Fibroblast of skin of left quadriceps (primary cell): ENCODE measurements at places on chromosomes 5 and 9.
A peak's percentile ranks its signal among the peaks of the same experiment; 100 is the strongest.

DNA sequence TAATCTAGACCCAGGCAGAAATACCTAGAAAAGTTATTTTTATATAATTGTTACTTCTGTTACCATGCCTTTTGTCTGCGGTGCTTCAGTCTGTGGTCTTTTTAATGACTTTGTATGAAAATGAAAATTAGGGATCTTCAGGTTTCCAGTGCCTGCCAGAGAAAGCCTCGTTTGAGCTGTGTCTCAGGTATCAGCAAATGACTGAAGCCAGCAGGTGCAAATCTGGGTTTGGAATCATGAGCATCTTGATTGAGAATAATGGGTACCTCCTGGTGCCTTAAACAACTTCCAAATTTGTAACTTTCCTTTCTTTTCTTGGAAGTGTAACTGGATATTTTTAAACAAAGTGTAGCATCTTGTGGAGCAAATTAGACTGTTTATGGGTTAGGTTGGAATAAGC, 4.3 kb downstream of the ZBTB34 start:
- no peak for DNase-seq

DNA sequence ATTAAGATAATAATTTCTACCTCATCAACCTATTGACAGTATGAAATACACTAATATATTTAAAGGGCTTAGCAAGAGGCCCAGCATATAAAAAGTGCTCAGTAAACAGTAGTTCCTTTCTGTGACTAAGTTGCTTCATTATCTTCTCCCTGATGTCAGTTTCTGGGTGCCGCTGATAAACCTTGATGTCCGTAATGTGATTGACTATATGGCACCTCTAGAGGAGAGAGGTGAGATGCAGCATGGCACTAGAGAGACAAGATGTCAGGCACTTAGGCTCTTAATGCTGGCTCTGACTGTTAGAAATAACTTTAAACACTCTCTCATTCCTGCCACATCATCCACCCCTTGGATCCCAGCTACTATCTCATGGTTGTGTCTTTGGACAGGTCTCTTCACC, 455.9 kb upstream of the KLF4 start:
- no peak for DNase-seq

DNA sequence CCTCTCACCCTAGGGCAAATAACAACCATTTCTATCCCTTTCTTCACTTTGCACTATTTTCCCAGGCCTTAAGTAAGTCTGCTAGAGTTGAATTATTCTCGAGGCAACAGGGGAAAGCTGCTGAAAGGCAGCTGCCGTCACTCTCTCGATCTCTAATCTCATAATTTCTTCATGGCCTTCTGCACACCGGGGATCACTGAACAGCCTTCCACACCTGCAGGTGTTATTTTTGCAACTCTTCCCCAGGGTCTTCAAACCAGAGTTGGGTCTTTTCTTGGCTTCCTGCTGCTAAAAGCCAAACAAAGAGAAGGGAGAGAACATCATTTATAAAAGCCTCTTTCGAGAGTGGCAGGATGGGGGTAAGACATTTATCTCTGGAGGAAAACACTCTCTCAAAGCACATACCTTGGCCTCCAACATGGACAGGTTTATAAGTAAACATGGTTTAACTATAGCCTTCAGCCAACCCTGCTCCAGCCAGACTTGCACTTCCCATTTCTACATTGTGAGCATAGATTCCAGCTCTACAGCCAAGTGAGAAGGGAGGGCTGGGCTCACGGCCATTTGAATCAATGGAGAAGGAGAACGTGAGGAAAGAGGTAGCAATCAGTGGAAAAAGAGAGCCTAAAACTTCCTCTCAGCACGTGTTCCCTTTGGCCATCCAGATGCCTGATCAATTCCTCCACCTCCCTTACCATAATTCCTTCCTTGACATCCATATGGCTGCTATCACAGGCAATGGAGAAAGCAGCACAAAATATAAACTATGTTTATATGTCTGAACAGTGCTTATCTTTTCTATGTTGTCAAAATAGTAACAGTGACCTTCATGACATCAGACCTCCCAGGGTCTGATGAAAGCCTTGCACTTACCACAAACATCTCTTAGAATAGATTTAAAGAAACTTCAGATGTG, 464.9 kb downstream of the TLE1 start:
- DNase-seq = no peak

DNA sequence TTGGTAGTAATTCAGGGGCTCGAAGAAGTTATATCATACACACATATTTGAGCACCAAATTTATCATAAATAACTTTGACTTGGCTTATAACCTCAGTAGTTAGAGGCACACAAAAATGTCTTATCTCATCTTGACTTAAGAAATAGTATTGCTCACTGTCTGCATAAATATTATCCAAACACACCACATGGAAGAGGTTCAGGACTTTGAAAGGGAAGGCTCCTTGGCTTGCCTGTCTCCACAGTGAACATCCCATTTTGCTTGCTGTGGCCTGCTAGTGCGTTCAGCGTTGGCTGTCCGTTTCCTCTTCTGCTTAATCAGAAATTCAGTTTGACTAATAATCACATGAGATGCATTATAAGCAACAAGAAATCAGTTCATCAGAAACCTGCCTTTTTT, 13.9 kb downstream of the GRXCR2 start:
- no peak for DNase-seq

- DNase-seq = peak; percentile 98
These were observed 41.1 kb downstream of the ACTBL2 start for GRCh38 chr5:57441557-57441956.

GRCh38 chr9:34994260-34994899, 4.8 kb downstream of the DNAJB5 start:
- no peak for DNase-seq

- peak; percentile 92 for DNase-seq
These were observed 96.6 kb downstream of the VCAN start for GRCh38 chr5:83568186-83568585.

DNA sequence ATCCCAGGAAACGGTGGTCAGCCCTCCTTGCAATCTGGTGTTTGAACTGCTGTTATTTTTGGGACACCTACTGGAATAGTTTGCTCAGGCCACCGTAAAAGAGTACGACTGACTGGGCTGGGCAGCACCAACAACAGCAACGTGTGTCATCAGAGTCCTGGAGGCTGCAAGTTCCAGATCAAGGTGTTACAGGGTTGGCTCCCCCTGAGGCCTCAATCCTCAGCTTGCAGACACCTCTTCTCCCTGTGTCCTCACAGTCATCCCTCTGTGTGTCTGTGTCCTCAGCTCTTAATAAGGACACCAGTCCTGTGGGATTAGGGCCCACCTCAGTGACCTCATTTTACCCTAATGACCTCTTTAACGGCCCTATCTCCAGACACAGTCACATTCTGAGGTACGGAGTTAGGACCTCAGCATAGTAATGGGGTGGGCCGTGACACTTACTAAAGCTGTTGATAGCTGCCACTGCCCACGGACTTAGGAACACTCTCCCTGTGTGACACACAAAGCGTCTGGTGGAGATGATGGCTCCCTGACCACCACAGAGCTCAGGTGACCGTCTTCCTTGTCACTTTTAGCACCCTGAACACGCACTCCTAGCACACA, 16.8 kb downstream of the GLT6D1 start:
- DNase-seq = no peak

DNA sequence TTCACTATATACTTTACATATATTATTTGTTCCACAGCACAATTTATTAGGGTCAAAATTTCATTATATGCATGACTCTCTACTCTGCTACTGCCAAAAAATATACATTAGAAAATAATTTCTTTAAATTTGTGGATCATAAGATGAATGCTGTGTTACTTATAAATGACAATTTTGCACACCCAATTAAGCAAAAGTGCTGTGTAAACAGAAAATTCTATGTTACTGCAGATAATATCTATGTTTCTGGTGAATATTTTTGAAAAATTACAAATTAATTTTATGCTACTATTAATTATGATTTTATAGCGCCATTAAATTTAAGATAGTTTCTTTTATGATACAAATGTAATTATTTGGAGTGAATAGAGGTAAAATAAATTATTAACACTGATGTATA, 59.8 kb upstream of the GABRA6 start:
- DNase-seq = no peak

DNA sequence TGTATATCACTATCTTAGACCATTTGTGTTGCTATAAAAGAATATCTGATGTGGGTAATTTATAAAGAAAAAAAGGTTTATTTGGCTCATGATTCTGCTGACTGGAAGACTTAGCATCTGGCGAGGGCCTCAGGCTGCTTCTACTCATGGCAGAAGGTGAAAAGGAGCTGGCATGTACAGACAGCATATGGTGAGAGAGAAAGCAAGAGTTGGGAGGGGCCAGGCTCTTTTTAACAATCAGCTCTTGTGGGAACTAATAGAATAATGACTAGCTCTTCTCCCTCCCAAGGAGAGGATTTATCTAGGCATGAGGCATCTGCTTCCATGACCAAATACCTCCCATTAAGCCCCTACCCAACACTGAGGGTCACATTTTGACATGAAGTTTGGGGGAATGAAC, 130.2 kb upstream of the SV2C start:
- no peak for DNase-seq

DNA sequence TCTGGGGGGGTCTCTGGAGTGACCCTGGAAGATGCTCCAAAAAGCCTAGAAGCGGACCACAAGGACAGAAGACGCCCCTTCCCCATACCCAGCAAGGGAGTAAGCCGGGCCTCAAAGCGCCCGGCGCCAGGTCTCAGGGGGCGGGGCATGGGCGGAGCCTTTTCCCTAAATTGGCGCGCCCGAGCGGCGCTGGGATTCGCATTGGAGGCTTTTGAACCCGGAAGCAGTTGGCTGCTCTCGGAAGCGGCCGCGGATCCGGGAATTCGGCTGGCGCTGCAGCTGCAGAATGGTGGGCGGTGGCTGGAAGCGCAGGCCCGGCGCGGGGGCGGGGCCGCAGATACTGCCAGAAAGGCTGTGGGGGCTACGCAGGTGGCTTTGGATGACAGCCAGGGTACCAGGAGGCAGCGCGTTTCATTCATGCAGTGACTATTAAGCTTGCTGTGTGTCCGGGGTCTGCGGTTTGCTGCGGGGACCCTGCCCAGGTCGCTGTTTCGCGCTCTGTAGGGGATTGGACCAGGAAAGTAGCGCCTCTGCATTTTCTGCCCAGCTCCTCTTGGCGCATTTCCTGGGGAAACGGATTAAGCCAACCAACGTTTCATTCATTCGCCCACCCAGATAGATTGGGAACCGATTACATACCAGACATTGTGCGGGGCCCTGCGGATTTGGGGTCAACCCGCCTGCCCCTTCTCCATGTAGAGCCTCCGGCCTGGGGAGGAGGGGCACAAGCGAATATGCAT, 83.0 kb upstream of the FREM1 start:
- peak; percentile 77 for DNase-seq

DNA sequence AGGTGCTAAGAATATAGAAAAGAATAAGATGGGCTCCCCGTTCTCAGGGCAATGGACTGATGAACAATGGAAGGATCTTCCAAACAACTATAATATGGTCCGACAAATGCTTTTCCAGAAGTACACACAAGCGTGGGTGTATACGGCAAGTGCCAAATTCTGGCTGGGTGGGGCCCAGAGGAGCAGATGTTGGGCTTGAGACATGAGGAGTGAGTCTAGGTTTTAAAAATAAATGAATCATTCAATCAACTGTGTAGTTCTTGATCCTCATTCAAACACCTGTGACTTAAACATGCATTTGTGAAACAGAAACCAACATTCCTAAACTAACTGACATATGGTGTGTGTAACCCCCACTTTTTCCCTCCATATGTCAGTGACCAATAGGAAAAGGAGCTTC, 47.9 kb downstream of the MFAP3 start:
- DNase-seq = no peak

DNA sequence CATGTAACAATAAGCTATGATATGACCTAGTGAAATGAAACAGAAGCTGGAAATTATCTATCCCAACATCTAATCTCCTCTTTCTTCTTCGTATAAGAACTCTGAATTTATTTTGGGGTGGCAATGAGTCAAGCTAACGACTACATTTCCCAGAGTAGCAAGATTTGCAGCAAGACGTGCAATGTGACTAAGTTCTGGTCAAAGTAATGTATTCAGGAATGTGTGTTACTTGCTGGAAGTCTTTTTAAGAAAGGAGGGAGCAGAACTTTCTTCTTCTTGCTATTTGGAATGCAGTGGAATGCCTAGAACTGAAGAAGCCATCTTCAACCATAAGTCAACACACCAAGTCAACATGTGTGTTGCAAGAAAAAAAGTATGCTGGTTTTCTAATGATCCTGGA, 406.6 kb upstream of the MEF2C start:
- DNase-seq = peak; percentile 67

- no peak for DNase-seq
These were observed 24.6 kb upstream of the SVEP1 start for GRCh38 chr9:110604171-110604601.

GRCh38 chr5:146751054-146751453, 127.5 kb downstream of the PPP2R2B start:
- DNase-seq = no peak

DNA sequence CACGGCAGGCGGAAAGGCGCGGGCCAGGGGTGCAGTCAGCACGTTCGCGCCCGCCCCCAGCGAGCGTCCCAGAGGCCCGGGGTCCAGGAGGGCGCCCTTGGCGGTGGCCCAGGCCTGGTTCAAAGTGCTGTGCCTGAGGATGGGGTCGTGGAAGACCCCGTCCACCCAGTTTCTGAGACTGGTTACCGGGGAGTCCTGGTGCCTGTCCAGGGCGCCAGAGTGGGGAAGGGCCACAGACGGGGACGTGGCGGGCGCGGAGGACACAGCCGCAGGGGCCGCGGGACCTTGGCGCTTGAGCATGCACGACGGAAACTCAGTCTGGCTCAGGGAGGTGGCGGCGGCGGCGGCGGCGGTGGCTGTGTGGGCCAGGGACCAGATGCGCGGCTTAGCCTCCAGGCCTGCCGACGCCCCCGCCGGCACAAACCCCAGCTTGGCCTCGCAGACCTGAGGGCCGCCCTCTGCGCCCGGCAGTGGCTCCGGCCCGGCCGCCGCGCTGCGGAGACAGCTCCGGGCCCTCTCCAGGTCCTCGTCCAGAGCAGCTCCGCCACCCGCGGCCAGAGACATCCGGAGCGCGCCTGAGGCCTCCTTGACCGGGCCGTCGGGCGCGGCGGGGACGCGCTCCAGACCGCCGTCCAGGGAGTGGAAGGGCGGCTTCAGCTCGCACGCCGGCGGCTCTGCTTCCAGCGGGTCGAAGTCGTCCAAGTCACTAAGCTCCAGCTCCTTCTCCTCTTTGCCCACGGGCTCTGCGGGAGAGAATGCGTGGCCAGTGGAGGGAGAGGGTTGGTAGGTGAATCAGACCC, 4.5 kb downstream of the IRX4 start:
- no peak for DNase-seq

- DNase-seq = peak; percentile 47
These were observed 2.2 kb upstream of the CCDC125 start for GRCh38 chr5:69334793-69335268.

GRCh38 chr5:23840083-23840482, 332.7 kb downstream of the PRDM9 start:
- no peak for DNase-seq

DNA sequence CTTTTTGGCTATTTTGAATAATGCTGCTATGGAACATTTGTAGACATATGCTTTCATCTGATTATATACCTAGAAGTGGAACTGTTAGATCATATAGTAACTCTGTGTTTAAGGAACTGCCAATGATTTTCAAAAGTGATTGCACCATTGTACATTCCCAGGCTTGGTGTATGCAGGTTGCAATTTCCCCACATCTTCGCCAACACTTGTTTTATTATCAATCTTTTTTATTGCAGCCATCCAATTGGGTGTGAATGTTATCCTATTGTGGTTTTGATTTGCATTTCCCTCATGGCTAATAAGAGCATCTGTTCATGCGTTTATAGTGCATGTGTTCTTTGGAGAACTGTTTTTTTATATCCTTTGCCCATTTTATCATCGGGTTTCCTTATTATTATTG, 81.3 kb downstream of the PLAC8L1 start:
- no peak for DNase-seq
